ENCODE measurements at places on chromosomes 16 and 17.

GRCh38 chr17:35936063-35936462 is 5.5 kb upstream of the RDM1 start:
- DNase-seq, result no peak

DNA sequence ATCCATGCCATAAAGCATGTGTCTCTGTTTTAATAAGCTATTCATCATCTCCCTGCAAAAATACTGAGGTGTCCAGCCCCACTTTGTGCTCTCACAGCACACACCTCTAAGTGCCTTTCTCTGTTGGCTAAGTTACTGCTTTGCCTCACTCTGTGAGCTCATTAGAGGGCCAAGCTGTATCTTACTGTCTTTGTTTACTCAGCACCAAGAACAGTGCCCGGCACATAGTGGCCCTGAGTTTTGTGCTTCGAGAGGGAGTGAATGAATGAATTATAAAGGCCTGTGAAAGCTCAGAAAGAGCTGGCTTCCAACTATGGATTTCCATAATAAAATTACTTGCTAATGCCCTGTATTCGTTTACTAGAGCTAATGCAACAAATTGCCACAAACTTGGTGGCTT is 50.2 kb upstream of the NOG start:
- no peak for DNase-seq

- no peak for DNase-seq
Observed at GRCh38 chr16:2386990-2387389, 42.3 kb upstream of the CCNF start.

DNA sequence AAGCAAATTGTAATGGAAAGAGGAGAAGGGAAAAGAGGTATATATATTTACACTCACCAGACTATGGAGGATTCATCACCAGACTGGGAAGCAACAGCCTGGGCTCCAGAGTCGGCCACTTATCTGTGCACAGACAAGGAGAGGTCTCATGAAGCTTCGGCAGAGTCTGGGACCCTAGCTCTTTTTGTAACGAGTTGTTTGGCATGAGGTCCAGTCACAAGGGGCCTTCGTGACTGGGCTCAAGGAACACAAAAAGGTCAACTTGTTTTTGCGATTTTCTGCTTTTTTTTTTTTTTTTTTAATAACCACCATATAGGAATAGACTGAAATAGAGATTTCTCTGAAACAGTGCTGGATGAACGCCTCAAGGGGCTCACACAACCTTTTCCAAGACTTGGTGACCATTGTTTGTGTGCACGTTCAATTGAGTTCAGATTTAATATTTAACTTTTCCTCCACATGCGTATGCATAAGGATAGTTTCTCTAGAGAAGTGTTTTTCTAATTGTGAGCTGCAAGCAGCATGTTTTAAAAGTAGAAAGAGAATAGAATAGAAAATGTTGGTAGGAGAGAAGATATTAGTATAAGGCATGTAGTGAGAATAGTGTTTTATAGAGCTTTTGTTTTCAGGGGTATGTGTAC is 25.8 kb downstream of the BPTF start:
- no peak for DNase-seq

DNA sequence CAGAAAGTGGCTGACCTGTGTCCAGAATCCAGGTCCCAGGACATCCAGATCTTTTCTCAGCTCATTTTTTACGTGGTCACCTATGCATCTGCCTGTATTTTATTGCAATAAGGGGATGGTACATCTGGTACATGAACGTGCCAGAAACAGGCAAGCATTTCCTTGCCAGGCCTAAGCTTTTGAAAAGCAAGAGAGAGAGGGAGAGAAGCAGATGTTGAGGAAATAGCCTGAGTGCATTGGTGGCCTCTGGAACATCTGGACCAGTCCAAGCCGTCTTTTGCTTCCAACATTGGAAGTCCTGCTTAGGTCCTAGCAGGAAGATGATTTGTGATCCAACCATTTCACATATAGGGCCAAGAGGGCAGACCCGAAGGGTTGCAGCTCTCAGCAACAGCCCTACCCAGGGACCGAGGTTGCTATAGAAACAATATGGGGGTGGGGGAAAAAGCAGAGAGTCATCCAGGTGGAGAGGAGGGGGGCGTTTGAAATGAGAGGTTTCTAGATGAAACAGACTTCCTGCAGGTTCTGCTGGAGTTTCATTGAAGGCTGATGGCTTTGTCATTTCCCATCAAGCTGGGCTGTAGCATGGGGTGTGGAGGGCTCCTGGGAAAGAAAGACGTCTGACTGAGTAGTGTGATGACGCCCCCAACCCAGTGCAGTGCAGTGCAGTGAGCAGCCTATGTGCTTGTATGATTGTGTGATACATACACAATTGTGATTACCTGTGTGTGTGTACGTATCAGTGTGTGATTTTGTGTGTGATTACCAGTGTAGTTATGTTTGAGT is 61.6 kb downstream of the SHISA6 start:
- no peak for DNase-seq

DNA sequence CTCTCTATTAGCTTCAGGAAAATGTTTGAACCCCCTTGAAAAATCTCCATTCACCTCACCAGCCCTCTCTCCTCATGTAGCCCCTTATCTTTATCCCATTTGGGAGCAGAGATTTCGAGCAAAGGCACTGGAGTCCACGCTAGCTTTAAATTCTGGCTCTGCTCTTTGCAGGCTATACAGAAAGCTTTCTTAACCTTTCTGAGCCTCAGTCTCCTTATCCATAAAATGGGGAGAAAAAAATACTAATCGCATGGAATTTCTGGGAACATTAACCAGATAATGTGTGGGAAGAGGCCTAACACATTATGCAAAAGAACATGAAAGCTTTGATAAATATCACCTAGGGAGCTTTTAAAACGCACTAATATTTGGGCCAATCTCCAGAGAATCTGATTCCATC is 476.3 kb upstream of the CDH5 start:
- DNase-seq, result no peak

DNA sequence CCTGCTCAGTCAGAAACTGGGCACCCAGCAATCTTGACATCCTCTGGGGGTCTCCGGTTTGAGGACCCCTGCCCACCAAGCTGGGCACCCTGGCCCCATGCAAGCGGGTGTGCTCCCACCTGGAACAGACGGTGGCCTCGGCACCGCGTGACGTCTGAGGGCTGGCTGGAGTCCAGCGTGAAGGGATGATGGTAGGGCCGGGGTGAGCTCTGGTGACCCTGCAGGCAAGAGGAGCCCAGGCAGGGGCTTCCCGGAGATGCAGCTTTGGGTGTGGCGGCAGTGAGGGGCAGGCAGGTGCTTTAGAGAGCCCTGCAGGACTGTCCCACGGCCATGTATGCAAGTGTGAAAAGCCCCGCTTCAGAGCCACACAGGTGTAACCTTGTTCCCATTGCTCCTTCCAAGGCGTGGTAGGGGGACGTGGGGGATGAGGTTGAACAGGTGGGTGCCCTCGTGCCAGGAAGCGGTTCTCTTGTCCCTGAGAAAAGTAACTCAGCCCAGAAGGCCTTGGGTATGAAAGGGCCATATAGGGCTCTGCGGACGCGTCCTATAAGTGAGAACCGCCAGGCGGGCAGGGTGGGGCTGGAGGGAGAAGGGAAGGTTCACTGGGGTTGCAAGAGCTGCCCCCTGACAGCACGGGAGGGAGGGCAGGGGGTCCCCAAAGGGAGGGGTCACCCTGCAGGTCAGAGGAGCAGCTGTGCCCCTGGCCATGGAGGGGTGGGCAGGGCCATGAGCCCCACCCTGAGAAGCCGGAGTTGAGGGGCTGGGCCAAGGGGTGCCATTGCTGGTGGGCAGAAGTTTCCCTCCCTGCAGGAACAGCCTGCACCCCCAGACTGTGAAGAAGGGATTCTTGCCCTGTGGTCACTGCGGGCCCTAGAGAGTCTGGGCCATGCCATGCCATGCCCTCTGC is 9.2 kb downstream of the RGS11 start:
- no peak for DNase-seq

- DNase-seq, result no peak
Observed at GRCh38 chr16:65917466-65917865, 449.0 kb upstream of the CDH5 start.

DNA sequence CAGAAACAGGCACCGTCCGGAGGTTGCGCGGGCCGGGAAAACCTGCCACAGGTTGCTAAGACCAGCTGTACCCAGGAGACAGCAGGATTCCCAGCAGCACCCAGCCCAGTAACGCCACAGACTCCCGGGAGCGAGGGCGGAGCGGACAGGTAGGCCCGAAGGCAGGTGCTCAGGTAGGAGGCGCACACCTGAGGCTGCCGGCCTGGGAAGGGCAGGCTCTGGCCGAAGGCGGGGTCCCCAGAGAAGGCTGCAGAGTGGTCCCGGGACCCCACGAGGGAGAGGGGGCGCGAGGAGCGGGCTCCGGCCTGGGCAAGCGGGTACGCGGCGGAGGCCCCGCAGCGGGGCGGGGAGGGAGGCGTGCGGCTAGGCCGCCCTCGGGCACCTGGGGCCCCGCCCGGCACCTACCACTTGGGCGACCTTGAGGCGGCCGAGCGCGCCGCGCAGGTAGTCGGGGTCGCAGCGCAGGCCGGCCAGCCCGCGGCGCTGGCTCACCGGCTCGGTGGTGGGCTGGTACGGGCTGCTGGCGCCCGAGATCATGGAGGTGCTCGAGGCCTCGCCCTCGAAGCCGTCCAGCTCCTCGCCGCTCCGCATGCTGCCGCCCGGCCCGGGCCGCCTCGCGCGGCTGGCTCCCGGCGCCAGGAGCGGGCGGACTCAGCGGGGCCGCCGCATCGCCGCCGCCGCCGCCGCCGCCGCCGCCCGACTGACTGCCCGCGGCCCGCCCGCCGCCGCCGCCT is 441 bp downstream of the CMTM4 start:
- no peak for DNase-seq

DNA sequence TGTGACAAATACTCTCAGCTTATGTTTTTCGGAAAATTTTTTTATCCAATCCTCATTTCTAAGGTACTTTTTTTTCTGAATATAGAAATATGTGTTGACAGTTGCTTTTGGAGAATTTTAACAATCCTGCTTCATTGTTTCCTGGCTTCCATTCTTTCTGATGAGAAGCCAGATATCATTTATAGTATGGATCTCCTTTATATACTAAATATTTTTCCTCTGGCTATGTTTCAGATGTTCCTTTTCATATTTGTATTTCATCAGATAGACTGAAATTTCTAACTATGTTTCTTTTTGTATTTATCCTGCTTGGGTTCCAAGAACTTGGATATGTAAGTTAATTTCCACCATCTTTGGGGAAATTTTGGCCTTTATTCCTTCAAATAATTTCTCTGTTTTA is 138.9 kb upstream of the CDH11 start:
- DNase-seq, result no peak

GRCh38 chr17:17812211-17813054 is 24.4 kb downstream of the SREBF1 start:
- DNase-seq, result peak; percentile 56

DNA sequence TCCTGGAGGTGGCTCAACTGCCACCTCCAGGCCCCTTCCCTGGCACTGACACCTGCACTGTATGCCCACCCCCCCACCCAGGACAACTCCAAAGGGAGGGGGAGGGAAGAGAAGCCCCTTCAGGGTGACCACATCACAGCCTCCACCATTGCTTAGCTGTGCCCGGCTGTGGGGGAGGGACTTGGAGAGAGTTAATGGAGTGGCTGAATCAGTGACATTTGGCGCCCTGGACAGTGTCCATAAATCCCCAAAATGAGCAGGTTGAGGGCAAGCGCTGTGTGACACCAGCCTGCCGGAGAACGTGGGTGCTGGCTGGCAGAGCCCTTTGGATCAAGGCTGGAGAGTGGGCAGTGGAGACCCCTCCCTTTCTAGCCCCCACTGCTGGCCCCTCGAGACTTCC is 883 bp downstream of the USH1G start:
- DNase-seq, result no peak

- no peak for DNase-seq
Observed at GRCh38 chr16:17776888-17777287, 306.1 kb upstream of the XYLT1 start.

DNA sequence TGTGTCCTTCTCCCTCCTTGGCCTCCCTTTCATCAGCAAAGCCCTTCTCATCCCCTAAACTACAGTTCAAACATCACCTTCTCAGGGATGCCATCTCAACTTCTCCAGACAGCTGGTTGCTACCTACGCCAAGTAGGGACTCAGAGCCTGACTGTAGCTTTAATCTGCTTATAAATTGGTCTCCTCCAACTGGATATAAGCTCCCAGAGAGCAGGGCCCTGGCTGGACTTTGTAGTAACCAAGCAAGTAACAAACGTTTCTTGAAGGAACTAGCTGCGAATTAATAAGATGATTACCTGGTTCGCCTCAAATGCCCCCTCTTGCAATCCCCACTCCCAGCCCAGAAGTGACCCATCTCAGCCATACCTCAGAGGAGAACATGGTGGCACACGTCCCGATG is 17.5 kb upstream of the KLHL11 start:
- DNase-seq, result no peak

DNA sequence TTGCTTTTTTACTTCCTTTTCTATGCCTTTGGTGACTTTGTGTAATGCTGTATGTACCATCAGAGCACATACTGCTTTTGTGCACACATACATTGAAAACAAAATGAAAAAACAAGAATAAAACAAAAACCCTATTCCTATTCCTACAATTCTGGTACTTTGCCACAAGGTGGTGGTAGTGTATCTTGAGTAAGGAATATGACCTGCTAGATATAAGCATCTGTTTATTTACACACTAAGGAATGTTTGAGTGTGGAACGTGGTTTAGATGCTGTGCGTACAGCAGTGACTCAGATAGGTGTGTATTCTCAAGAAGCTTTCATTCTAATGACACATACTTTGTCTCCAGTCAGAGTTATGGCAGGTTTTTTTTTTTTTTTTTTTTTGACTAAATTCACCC is 606.2 kb downstream of the WWOX start:
- no peak for DNase-seq

GRCh38 chr17:51164911-51165679 is 1.1 kb upstream of the NME2 start:
- no peak for DNase-seq

- DNase-seq, result no peak
Observed at GRCh38 chr17:17236295-17237025, 508 bp downstream of the FLCN start.

DNA sequence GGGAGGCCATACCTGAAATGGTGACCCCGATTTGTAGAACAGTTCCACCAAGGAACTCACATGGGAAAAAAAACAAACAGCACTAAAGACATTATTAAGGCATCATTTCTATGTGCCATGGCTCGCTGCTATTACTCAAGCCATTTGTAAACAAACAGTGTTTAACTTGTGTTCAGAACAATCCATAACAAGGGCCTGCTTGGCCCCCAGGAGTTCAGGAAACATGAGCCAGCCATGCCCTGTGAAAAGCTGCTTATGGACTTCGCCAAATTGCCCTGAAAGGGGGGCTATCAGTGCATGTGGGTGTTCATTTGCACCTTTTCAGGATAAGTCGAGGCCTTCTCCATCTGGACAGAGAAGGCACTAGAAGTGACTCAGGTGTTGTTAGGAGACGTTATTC is 8.0 kb downstream of the POLR3K start:
- DNase-seq, result no peak

- DNase-seq, result no peak
Observed at GRCh38 chr17:69672924-69673323, 258.4 kb downstream of the MAP2K6 start.
